ENCODE measurements at places on chromosomes 5 and 9. TPM values are rescaled to one million over a fixed set of nuclear protein-coding genes. Genes with fewer than 3 reads are reported as not detected.

The SLC34A1 gene
- total RNA-seq, result 0.05 TPM

The PAPPA gene
- total RNA-seq, result 0.02 TPM

The OR2K2 gene
- not detected for total RNA-seq

The TLE1 gene
- total RNA-seq, result 12.1 TPM

The ZNF618 gene
- total RNA-seq, result 3.4 TPM

The SYK gene
- not detected for total RNA-seq

The ISOC1 gene
- total RNA-seq, result 32.0 TPM

The VDAC1 gene
- total RNA-seq, result 554 TPM

The KCNV2 gene
- not detected for total RNA-seq

DNA sequence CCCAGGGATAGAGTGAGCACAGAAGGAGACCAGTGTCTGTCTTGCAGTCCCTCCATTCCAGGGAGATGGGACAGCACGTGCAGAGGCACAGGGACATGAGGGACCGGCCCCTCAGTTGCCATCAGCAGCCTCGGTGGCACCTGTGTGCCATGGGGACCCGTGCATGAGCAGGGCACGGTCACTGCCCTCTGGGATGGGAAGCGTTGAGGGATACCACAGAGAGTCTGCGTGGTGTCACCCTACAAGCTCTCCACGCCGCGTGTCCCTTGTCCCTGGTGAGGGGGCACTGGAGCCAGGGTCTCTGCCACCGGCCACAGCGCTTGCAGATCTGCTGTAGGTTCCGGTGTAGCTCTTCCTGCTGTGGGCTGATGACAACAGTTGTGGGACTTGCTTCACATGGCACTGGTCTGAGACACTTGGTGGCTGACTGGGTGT is 108.1 kb downstream of the CACNA1B start:
- DNase-seq, result no peak

DNA sequence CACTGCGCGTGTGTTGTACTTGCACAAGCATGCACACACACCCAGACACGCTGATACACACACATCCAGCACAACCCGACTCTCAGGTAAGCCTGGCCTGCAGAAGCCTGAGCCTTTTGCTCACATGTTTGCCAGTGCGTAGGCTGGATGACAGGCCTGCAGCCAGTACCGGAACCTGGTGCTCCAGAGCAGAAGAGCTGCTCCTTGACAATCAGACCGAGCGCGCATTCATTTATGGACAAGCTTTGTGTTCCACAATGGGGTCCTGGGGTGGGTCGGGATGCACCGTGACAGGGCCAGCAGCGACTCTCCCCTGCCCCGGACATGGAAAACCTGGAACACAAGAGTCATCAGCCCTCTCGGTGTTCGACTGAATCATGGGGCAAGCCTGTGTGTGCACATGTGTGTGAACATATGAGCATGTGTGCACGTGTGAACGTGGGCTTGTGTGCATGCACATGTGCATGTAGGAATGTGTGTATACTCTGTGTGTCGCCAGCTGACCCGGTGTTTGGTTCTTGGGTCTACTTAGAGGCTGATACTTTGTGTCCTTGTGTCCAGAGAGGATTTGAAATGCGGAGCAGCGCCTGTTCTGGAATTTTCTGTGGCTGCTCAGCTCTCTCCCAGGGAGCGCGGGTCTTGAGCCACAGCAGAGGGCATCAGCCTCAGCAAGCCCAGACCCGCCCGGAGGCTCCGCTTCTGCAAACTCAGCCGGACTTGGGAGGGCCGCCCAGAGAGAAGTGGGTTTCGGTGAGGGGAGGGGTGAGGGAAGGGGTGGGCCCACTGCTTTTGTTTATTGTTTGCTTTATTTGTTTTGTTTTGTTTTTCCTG is 32.2 kb downstream of the IRX4 start:
- DNase-seq, result no peak

DNA sequence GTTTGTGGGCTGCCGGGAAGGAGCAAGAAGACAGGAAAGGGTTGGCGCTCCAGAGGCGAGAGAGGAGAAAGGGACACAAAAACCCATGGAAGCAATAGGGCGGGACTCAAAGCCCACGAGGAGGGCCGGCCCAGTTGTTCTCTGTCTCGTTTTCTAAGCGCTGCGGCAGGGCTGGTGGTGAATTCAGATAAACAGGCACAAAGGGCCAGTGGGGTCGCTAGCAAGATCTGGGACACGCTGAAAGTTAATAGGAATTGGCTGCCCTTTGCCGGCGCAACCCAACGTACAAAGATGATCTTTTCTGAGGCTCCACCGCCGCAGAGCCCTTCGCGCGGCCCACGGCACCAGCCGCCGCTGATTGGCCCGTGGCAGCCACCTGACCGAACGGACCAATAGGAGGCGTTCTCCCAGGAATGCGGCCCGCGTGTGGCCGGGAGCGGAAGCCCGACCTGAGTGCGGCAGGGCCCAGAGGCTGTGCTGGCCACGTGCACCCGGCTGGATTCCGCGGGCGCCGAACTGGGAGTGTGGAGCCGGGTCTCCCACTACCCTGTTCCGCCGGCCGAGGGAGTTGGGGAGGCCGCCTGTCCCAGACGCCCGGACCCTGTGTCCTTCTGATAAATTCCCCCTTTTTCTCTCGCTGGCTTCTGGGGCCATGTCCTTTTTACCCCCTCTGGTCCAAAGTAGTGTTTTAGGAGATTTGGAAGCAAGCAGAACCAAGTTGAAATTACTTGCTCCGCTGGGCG is 16.8 kb upstream of the NSD1 start:
- DNase-seq, result no peak

DNA sequence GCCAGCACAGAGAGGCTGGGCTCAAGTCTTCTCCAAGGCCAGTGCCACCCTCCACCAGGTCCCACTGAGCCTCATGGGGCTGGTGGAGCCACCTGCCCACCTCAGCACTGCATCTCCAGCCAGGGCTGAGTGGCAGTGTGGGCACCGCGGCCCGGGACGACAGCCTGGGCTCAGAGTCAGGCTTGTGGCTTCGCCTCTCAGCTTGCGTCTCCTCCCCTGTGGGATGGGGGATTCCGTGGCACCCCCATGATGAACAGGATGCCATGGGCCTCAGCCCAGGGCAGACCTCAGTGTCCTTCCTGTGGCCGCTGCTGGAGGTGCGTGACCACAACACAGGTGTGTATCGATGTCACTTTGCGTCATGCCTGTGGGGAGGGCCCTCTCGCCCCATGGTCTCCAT is 136.4 kb upstream of the PPP1R26 start:
- no peak for DNase-seq

- DNase-seq, result peak; percentile 17
These were observed 54.0 kb downstream of the NSUN2 start for GRCh38 chr5:6578676-6579343.

DNA sequence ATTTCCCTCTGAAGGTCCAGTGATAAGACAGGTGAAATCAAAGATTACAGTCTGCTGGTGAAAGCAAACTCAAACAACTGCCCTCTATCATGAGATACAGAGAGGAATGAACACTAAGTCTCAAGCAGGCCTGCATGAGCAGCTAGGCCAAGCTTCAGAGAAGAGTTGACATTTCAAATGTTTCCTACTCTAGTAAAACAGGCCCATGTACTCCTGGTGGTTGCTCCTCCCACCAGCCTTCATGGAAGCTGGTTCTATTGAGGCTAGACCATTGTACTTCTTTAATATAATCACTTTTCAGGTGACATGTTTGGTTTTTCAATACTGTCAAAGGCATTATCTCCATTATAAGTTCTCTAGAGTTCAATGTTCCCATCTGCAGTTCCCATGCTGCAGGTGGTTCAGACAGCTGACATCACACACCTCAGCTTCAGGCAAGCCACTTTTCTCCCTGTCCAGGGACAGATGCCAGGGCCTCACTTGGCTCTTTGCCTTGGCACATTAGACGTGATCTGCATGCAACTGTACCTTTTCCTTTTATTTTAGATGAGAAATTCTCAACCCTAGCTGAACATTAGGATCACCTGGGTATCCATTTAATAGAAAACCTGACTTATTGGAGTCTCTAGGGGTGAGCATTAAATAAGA is 89.8 kb downstream of the PIK3R1 start:
- no peak for DNase-seq

- DNase-seq, result no peak
These were observed 212.2 kb downstream of the TAF11L14 start for GRCh38 chr5:17846496-17846895.

DNA sequence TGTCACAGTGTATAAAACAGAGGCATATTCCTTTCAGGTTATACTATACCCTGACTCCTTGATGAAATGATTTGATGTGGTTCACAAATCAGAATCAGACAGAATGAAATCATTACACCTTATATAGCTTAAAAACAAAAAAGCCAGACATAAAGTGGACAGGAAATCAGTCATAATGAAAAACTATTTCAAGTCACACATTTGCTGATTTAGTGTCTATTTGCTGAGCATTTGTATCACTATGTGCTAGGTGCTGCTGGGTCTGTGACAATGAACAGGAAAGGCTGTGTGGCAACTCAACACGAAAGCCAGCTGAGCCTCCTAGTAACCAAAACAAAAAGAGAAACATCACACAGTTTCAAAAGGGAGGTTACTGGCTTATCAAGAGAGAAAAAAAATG is 194.0 kb downstream of the EFNA5 start:
- no peak for DNase-seq

Data from A172 (cell line).